Panc1 (cell line): ENCODE measurements at places on chromosomes 6 and 20. TPM values are rescaled to one million over a fixed set of nuclear protein-coding genes. Genes with fewer than 3 reads are reported as not detected.

DNA sequence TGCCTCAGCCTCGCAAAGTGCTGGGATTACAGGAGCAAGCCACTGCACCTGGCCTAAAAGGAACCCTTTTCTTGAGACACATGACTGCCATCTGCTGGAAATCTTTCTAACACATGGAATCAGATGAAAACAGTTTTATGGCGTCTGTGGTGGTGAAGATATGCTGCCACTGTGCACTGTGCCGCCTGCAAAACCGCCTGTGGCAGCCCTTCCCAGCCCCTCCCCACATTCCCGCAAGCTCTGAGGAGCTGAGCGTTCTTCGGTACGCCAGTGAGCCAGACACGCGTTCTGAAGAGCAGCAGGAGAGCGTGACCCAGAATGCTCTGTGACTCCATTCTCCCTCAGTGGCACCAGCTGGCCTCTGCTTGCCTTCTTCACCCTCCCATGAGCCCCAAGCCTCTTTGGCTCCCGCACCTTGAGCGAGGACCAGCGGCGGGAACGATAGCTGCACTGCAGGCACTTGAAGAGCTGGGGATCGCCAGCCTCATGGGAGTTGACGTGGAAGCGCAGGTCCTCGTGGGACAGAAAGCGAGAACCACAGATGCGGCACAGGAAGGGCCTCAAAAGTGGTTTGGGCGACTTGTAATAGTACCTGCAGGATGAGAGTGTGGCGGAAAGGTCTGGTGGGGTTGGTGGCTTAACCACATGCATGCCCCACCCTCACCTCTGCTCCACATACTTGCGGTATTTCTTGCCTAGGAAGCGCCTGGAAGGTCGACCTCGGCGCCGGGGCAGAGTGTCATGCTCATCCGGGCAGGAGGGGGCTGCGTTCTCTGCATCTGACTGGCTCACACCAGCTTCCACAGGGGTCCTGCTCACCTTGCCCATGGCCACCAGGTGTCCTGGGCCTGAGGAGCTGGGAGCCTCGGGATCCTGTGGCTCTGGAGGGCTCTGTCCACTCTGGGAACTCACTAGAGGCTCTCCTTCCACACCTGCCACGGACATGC is 8.7 kb downstream of the ZNF335 start:
- peaks cover 16% of the 10 kb centered on the region for H3K36me3 ChIP-seq
- no peaks in the 10 kb centered on the region for H3K4me1 ChIP-seq
- H3K27me3 ChIP-seq = no peaks in the 10 kb centered on the region
- no peak for DNase-seq
- no peak overlapping the region for H3K4me3 ChIP-seq

DNA sequence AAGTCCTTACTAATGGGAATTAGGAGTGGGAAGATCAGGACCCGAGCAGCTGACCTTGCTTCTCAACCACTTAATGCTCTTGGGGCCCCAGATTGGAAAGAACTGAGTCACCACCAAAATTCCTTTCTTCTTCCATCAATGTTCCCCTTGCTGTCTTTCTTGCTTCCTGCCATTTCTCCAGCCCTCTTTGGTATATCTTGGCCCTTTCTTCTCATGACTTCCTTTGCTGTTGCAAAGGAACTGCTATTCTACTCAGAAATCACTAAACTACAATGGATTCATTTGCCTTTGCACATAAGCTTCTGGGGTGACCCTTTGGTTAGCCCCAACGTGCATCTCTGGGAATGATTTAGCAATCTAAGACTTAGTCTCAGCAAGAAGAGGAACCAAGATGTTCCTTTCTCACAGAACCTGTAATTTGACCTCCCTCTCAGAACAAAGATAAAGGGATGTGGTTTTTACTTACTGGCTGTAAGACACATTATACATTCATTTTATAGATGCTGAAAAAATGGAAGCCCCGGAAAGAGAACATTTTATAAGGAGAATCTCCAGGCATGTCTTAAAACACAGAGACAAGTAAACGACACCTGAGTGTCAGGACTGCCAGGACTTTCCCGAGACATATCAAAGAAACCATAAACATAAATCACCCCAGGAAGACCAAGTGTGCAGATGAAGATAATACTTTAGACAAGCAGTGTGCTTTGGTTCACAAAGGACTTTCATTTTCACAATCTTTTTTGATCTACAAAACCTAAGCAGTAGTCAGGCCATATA is 99.0 kb upstream of the TNFAIP3 start:
- H3K27ac ChIP-seq = no peak overlapping the region
- no peaks in the 10 kb centered on the region for H3K4me1 ChIP-seq
- DNase-seq = no peak
- no peaks in the 10 kb centered on the region for H3K36me3 ChIP-seq
- no peaks in the 10 kb centered on the region for H3K27me3 ChIP-seq

- H3K4me3 ChIP-seq = no peak overlapping the region
- H3K36me3 ChIP-seq = no peaks in the 10 kb centered on the region
- H3K4me1 ChIP-seq = peaks cover 9% of the 10 kb centered on the region; the same call in 1 of the 2 replicates
- peak overlapping the region; percentile 60; the same call in 1 of the 2 replicates for H3K27ac ChIP-seq
These were observed 102.3 kb downstream of the EDN1 start for GRCh38 chr6:12392490-12392889.

GRCh38 chr20:33443512-33444239 is at the start of gene SNTA1:
Gene SNTA1, minus strand, starts transcription at chr20:33443763. Its CDS starts 143 bp downstream, at chr20:33443620.
- no peaks in the 10 kb centered on the region for H3K36me3 ChIP-seq
- H3K4me3 ChIP-seq = peak within 1 kb of the TSS; percentile 70
- DNase-seq = no peak
- no peaks in the 10 kb centered on the region for H3K27me3 ChIP-seq

DNA sequence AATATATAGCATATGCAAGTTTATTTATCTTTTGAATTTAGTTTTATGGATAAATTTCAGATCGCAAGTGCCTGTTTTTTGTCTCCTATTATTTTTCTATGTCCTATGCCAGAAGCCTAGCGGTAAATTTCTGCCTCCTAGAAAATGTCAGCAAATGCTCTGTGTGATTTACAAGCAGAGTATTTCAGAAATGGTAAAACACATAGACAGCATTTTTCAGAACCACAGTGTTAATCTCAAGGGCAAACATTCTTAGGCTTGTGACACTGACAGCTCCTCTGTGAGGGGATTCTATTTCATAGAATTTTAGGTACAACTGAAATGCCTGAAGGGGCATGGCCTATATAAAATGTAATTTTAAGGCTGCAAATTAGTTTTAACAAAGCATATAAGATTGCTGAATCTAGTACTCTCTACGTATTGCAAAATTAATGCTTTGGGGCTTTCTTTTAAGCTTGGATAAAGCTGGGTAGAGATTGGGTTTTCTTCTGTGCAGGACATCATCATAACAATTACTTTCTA is 89.9 kb upstream of the PTCHD4 start:
- H3K27me3 ChIP-seq = no peaks in the 10 kb centered on the region
- DNase-seq = no peak
- no peaks in the 10 kb centered on the region for H3K4me1 ChIP-seq
- H3K27ac ChIP-seq = no peak overlapping the region
- no peak overlapping the region for H3K4me3 ChIP-seq

- DNase-seq = no peak
- no peak overlapping the region for H3K4me3 ChIP-seq
- H3K27ac ChIP-seq = no peak overlapping the region
- peaks cover 24% of the 10 kb centered on the region for H3K4me1 ChIP-seq
- no peaks in the 10 kb centered on the region for H3K27me3 ChIP-seq
These were observed 20.1 kb downstream of the KCNQ2 start for GRCh38 chr20:63452341-63452740.

DNA sequence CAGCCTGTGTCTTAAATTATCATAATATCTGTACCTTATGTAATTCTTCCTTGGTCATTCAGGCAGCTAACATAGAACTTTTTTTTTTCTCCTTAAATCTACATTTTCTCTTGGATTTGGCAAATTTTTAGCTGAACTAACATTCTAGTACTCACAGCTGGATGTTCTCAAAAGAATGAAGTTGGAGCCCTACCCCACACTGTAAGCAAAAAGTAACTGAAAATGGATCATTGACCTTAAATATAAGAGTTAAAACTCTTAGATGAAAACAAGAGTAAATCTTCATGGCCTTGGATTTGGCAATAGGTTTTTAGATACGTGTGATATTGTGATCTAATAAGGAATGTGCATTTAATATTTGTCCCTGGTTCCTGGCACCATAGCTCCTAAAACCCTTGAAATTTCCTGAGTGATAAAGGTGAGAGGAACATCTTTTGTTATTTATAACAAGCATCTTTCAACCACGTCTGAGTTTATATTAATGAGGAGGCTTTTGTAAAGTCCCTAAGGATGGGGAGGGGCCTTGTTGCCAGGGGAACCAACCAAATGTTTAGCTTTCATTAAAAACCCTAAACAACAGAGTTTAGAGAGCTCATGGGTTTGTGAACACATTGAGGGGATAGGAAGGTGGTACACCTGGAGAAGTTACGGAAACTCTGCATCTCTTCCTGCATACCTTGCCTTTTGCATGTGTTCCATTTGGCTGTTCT is 106.1 kb upstream of the ADGRF4 start:
- DNase-seq = no peak
- no peaks in the 10 kb centered on the region for H3K27me3 ChIP-seq
- H3K4me1 ChIP-seq = no peaks in the 10 kb centered on the region

DNA sequence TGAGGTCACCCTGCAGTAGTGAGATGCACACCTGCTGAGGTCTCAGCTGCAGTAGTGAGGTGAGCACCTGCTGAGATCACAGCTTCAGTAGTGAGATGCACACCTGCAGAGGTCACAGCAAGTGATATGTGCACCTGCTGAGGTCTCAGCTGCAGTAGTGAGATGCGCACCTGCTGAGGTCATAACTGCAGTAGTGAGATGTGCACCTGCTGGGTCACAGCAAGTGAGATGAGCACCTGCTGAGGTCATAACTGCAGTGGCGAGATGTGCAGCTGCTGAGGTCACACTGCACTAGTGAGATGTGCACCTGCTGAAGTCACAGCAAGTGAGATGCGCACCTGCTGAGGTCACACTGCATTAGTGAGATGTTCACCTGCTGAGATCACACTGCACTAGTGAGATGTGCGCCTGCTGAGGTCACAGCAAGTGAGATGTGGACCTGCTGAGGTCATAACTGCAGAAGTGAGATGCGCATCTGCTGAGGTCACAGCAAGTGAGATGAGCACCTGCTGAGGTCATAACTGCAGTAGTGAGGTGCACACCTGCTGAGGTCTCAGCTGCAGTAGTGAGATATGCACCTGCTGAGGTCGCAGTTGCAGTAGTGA is 20.8 kb downstream of the ZDHHC14 start:
- H3K36me3 ChIP-seq = no peaks in the 10 kb centered on the region
- H3K4me1 ChIP-seq = no peaks in the 10 kb centered on the region
- no peak for DNase-seq
- no peaks in the 10 kb centered on the region for H3K27me3 ChIP-seq
- no peak overlapping the region for H3K4me3 ChIP-seq
- H3K27ac ChIP-seq = no peak overlapping the region

DNA sequence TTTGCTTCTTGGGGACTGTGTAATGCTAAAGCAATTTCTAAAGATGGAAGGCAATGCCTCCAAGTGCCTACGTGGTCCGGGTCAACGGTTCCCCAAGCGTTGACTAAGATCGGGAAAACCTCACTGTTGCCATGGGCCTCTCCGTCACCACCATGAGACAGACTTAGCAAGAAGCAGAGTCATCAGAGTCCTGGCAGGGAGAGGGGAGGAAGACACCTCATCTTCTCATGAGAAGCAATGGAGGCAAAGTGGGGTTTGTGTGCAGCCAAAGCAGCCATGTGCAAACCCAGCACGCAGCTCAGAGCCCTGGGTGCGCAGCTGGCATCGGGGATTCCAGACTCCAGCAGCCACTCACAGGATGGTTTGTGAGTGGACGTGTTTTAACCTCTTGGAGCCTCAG is 111.4 kb downstream of the SYNDIG1 start:
- H3K4me3 ChIP-seq = no peak overlapping the region
- H3K36me3 ChIP-seq = no peaks in the 10 kb centered on the region
- DNase-seq = no peak
- H3K4me1 ChIP-seq = no peaks in the 10 kb centered on the region
- no peaks in the 10 kb centered on the region for H3K27me3 ChIP-seq

GRCh38 chr6:131321589-131321988 is 186.3 kb downstream of the AKAP7 start:
- H3K4me3 ChIP-seq = no peak overlapping the region
- no peaks in the 10 kb centered on the region for H3K36me3 ChIP-seq
- no peak for DNase-seq

- no peak overlapping the region for H3K27ac ChIP-seq
- H3K4me3 ChIP-seq = no peak overlapping the region
- H3K36me3 ChIP-seq = no peaks in the 10 kb centered on the region
- DNase-seq = no peak
- no peaks in the 10 kb centered on the region for H3K27me3 ChIP-seq
- H3K4me1 ChIP-seq = no peaks in the 10 kb centered on the region
These were observed 16.1 kb upstream of the RNF144B start for GRCh38 chr6:18371010-18371409.

GRCh38 chr6:6025736-6026135 is 19.0 kb upstream of the NRN1 start:
- H3K4me3 ChIP-seq = no peak overlapping the region
- no peaks in the 10 kb centered on the region for H3K27me3 ChIP-seq
- DNase-seq = no peak
- no peaks in the 10 kb centered on the region for H3K4me1 ChIP-seq
- H3K36me3 ChIP-seq = no peaks in the 10 kb centered on the region

GRCh38 chr6:133806382-133807140 is 82.4 kb upstream of the TCF21 start:
- no peaks in the 10 kb centered on the region for H3K27me3 ChIP-seq
- H3K27ac ChIP-seq = no peak overlapping the region
- DNase-seq = no peak
- H3K4me1 ChIP-seq = no peaks in the 10 kb centered on the region
- no peak overlapping the region for H3K4me3 ChIP-seq
- H3K36me3 ChIP-seq = no peaks in the 10 kb centered on the region

DNA sequence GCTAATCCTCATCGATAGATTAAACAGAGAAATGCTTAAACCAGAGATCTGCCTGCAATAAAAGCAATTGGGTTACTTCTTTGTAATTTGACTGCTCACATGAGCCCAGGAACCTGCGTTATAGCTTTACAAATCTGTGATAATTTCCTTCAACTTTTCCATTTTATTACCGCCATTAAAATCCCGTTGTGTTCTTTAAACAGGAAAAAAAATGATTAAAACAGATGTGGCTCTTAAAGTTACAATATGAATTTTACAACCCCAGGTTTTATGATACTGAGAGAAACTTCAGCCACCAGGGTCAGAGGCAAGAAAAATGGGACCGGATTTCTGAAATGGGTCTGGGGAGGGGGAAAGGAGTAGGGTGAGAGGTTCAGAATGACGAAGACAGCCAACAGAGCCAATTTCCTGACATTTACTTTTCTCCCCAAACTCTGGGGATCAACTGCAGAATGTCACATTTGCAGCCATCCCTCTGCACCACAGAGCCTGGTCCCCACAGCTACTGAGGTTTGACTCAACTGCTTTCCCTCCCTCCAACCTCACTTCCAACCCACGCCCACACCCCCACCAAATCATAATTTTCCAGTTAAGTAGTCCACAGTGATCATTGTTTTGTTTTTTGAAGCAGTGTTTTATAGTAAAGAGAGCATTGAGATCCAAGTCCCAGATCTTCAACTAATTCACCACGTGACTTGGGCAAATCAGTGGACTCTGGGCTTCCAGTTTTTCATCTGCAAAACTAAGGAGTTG is 77.6 kb upstream of the EYA2 start:
- peaks cover 2% of the 10 kb centered on the region; the same call in 1 of the 2 replicates for H3K27me3 ChIP-seq
- no peak for DNase-seq
- no peak overlapping the region for H3K4me3 ChIP-seq
- H3K36me3 ChIP-seq = no peaks in the 10 kb centered on the region
- H3K27ac ChIP-seq = no peak overlapping the region
- peaks cover 7% of the 10 kb centered on the region for H3K4me1 ChIP-seq

- no peaks in the 10 kb centered on the region for H3K27me3 ChIP-seq
- no peak for DNase-seq
These were observed 51.3 kb upstream of the UFL1 start for GRCh38 chr6:96470296-96470695.

SLC52A3 gene
- total RNA-seq = 6.4 TPM

SIRPD gene
- total RNA-seq = not detected

CLIC1 gene
- total RNA-seq = 583 TPM

DNAH8 gene
- total RNA-seq = not detected

COL9A1 gene
- not detected for total RNA-seq

PPP1R3G gene
- total RNA-seq = 0.44 TPM
